NCI-H1417 treated with DMSO at 0.1 percent for 48 hours (cell line): ENCODE measurements at places on chromosomes 13 and 19.

DNA sequence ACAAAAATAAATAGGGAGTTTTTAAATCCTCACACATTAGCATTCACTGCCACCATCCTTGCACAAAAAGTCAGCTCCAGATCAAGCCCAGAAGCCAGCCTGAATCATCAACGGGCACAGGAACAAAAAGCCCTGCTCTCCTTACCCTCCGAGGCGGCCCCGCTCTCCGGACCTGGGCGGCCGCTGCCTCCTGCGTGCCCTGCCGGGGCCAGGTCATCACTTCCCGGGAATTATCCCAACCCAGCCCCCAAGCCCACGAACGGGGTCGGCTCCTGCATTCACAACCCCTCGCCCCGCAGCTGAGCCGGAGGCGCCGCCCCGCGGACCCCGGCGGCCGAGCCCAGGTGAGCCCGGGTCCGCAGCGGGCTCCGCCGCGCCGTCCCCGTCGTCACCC lies 754 bp downstream of the DNAJB1 start:
- no peak for DNase-seq

GRCh38 chr13:111275995-111276618 lies 44.3 kb upstream of the TEX29 start:
- no peak for DNase-seq

- no peak for DNase-seq
Observed at GRCh38 chr19:50323782-50324133, 5.4 kb downstream of the KCNC3 start.

- no peak for DNase-seq
Observed at GRCh38 chr19:56547535-56547934, 8.8 kb downstream of the ZFP28 start.

- DNase-seq = no peak
Observed at GRCh38 chr19:57978586-57979289, 4.4 kb upstream of the C19orf18 start.

- no peak for DNase-seq
Observed at GRCh38 chr13:47539317-47539716, 461.8 kb downstream of the SUCLA2 start.

DNA sequence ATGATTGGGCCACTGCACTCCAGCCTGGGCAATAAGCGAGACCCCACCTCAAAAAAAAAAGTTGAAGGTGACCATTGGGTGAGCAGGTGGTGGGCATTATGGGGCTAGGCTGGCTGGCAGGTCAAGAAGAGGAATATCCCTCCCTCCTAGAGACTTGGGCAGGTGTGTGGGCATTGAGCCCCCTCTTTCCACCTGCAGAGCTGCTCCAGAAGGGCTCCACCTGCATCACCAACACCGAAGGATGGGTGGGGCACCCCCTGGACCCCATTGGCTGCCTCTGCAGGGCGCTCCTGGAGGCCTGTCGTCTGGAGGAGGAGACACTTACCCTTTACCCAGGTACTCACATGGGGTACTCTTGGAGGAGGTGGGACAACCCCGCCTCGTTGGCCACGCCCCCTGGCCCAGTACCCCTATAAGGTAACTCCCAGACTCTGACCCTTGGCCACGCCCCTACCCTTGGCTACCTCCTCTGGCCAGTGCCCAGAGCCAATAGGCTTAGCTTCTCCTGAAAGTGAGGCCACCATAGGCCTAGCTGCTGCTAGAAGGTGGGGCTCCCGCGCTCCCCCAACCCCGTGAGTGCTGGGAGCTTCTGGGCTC lies 21.9 kb downstream of the ZSWIM4 start:
- DNase-seq = no peak

DNA sequence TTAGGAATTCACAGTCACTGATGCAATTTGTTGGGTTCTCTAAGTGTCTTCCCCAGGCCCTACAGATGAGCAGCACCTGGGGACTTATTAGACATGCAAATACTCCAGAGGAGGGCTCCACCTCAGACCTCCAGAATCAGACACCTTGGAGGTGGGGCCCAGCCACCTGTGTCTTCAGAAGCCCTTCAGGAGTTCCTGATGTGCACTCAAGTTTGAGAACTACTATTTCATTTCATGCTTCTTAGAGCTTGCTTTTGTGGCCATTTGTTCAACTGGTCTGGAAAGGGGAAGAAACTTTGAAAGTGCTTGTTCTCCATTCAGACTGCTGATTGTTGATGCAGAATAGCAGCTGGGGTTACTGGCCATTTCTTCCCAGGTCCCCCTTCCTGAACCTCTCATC lies 472.0 kb downstream of the COG6 start:
- no peak for DNase-seq

- no peak for DNase-seq
Observed at GRCh38 chr19:38692458-38693379, 45.3 kb downstream of the ACTN4 start.

DNA sequence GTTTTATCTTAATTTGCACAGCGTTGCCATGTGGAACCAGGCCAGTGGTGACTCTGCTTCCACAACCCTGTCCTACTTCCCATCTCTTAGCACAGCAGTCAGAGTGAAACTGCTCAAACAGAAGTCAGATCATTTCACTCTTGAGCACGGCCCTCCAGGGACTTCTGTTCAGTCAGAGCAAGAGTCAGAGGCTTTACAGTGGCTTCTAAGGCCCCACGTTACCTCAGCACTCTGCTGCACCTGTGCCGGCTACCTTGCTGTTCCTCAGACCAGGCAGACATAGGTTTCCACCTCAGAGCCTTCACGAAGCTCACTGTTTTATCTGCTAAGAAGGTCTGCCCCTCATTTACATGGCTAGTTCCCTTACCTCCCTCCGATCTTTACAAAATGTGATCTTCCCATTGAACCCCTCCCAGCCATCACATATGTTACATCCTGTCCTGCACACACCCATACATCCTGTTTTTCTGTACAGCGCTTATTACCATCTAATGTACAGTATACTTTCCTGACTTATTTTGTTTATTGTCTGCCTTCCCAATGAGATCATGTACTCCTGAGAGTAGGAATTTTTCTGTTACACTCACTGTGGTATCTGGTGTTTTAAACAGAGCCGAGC lies 41.6 kb downstream of the TM9SF2 start:
- no peak for DNase-seq

DNA sequence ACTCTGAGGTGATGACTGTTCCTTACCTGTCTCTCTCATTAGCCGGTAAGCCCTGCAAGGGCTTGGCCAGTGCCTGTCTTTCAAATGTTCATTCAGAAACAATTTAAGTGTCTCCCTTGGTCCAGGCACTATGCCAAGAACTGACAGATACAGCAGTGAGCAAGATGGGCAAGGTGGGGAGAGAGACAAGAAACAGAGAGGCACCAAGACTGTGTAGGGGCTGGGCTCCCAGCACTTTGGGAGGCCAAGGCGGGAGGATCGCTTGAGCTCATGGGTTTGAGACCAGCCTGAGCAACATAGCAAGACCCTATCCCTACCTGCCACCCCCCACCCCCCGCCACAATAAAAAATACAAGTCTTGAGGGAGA lies 1.3 kb upstream of the CCNE1 start:
- no peak for DNase-seq

GRCh38 chr13:51996641-51997040 lies 14.6 kb downstream of the ATP7B start:
- no peak for DNase-seq

GRCh38 chr13:46288570-46289259 lies 77.0 kb downstream of the LRRC63 start:
- no peak for DNase-seq

- DNase-seq = no peak
Observed at GRCh38 chr13:75263741-75264407, 218.1 kb downstream of the TBC1D4 start.

DNA sequence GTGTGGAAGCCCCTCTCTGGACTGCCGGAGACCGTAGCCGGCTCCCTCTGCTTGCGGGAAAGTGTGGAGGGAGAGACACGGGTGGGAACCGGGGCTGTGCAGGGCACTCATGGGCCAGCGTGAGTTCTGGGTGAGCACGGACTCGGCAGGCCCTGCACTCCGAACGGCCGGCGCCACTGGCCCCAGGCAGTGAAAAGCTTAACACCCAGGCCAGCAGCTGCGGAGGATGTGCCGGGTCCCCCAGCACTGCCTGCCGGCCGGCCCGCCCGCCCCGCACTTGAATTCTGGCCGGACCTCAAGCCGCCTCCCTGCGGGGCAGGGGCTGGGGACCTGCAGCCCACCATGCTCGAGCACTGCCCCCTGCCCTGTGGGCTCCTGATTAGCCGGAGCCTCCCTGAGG lies 147.0 kb downstream of the FGF9 start:
- no peak for DNase-seq

GRCh38 chr13:109870696-109871370 lies 84.5 kb upstream of the IRS2 start:
- DNase-seq = no peak

DNA sequence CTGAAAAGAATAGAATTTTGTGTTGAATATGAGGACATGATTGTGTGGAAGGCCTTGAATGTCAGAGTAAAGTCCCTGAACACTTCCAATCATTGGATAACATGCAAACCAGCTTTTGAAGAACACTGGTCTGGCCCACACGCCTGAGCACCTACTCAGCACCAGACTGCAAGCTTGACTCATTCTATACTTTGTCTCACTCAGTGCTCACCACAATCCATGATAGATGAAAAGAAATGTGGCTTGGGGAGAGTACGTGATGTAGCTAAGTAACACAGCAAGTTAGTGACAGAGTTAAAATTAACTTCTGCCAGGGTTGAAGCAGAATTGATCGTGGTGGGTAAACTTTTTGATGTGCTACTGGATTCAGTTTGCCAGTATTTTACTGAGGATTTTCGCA lies 12.0 kb downstream of the DLEU7 start:
- no peak for DNase-seq

GRCh38 chr19:18263324-18264136 lies 10.7 kb downstream of the IQCN start:
- no peak for DNase-seq

- DNase-seq = no peak
Observed at GRCh38 chr13:73189362-73189761, 130.6 kb downstream of the KLF5 start.

GRCh38 chr19:14006766-14007562 lies 844 bp upstream of the RFX1 start:
- DNase-seq = no peak

- DNase-seq = peak; percentile 31
Observed at GRCh38 chr13:112510002-112510780, 77.8 kb downstream of the TUBGCP3 start.
